ENCODE measurements at places on chromosomes 6 and 20.

- DNase-seq: no peak
These were observed 46.9 kb upstream of the CD93 start for GRCh38 chr20:23132930-23133559.

DNA sequence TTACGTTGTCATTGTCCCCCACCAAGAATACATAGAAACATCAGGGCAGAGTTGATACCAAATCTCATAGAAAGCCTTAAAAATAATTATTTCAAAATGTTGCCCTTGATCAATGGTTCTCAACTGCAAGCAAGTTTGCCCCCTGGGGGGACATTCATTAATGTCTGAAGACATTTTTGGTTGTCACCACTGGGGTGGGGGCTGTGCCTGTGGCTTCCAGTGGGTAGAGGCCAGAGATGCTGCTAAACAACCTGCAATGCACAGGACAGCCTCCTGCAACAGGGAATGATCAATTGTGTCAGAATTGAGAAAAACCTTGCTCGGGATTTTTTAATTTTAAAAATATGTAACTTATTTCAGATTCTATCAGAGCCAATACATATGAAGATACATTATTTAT is 130.6 kb upstream of the DOK5 start:
- no peak for DNase-seq

DNA sequence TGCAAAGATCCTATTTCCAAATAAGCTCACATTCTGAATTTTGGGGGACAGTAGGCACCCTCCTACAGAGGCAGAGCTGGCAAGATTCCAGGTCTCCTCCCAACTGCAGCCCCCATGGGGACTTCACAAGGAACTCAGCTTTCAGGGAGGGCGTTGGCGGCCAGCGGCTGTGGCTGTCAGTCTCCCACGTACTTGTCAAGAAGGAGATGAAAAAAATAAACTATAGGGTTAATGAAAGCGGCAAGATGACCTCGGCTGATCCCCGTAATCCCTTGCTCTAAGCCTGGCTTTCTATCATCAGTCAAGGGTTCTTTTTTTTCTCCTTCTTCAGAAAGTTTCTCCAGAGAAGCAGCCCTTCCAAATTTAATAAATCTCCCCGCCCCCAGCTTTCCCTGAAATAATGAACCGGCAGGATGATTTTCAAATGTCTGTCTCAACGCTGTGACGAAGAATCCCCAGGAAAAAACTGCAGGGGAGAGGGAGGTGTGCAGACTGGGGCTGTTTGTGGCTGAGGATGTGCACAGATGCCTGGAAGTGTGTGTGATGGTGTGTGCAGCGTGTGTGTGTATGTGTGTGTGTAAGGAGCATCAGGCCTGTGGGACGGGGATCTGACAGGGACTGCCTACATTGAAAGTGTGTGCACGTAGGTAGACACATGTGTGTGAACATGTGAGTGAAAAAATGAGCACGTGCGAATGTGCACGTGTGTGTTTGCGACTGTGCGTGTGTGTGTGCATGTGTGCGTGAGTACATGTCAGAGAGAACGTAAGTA is 78.7 kb downstream of the SLC2A10 start:
- DNase-seq: no peak

GRCh38 chr6:43226192-43226851 is 3.0 kb downstream of the DNPH1 start:
- DNase-seq: no peak

GRCh38 chr20:49167811-49168507 is 20.2 kb downstream of the STAU1 start:
- no peak for DNase-seq

- DNase-seq: no peak
These were observed 17.7 kb downstream of the MYLIP start for GRCh38 chr6:16146527-16146955.

All from glutamatergic neuron (in vitro differentiated cells).